NCI-H1436 treated with DMSO at 0.1 percent for 48 hours (cell line): ENCODE measurements at places on chromosomes 11 and 22.

- no peak for DNase-seq
Measured at GRCh38 chr22:36311386-36312085, 58.6 kb downstream of the APOL1 start.

- no peak for DNase-seq
Measured at GRCh38 chr11:62905296-62905695, 15.9 kb downstream of the CHRM1 start.

DNA sequence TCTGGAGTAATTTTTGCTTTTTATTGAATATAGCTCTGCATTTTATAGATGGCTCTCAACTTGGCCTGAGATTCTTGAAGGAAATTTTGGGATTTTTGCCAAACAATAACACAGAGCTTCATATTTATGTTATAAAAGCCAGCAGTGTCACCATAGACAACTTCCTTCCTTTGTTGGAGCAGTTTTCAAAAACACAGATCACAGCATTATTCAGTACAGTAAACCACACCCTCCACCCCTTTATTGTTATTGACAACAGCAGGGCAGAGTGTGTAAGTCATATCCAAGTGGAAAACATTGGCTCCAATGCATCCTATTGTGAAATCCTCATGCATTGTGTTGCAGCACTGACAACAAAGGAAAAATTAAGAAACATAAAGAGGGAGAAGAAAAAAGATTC, 62.6 kb upstream of the PRSS23 start:
- no peak for DNase-seq

GRCh38 chr11:64762277-64762673, 2.5 kb upstream of the PYGM start:
- DNase-seq, result no peak

DNA sequence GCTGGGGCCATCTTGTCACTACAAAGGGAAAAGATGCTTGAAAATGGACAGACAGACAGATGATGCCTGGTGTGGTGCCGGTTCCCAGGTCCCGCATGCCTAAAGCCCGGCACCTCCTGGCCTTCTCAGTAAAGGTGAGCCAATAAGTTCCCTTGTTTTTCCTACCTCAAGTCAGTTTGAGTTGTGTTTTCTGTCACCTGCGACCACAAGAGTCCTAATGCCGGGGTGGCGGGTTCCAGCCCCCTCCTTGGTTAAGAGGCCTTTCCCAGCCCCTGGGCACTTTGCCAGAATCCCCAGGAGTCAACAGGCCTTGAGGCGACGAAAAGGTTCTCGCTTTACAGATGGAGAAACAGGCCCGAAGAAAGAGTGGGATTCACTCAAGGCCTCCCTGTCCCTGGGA, 9.0 kb downstream of the FGF19 start:
- DNase-seq, result no peak

DNA sequence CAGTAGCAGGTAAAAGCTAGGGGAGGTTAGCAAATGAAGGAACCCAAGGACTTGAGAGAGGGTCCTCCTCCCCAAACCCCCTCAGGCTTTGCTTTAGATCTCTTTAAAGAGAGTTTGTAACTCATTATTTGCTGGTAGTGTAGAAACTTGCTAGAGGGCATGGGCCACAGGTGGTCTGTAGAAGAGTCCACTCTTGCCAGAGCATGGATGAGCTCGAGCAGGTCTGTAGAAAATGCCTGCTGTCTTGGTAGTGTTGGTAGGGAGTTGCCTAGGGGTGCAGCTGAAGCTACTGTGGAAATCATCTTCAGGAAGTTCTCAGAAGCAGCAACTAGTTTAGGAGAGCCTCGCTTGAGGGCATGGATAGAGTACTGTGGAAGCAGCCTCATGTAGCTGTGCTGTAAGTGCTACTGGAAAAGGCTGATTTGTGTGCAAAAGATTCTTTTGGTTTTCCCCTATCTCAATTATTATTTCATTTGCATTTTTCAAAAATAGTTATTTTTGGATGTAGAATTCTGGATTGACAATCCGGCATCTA, 104.3 kb downstream of the TMEM135 start:
- no peak for DNase-seq
